ENCODE measurements at places on chromosomes 4 and X.

DNA sequence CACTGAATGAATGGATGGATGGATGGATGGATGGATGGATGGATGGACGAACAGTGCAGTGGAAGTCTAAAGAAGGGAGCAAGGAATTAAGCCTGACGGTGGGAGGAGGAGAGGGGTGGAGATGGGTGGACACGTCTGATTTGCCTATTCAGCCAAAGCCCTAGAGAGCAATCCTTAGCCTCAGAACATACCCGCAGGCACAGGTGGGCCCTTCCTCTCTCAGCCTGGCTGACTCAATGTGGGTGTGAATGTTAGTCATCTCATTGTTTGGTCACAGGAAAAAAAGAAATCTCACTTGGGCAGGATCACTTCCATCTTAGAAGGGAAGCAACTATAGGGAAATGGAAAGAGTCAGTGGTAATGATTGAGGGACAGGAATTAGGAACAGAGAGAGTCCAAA, 165.9 kb downstream of the PJA1 start:
- peak; percentile 79 for DNase-seq

- DNase-seq: no peak
Measured at GRCh38 chr4:47110546-47111132, 79.3 kb downstream of the GABRB1 start.

GRCh38 chr4:18815081-18815778, 793.7 kb upstream of the LCORL start:
- peak; percentile 19 for DNase-seq

- no peak for DNase-seq
Measured at GRCh38 chr4:7160439-7160838, 31.9 kb upstream of the SORCS2 start.

- DNase-seq: no peak
Measured at GRCh38 chr4:114343015-114343414, 255.6 kb upstream of the UGT8 start.

GRCh38 chrX:133838761-133839676, 146.4 kb downstream of the GPC3 start:
- DNase-seq: no peak

DNA sequence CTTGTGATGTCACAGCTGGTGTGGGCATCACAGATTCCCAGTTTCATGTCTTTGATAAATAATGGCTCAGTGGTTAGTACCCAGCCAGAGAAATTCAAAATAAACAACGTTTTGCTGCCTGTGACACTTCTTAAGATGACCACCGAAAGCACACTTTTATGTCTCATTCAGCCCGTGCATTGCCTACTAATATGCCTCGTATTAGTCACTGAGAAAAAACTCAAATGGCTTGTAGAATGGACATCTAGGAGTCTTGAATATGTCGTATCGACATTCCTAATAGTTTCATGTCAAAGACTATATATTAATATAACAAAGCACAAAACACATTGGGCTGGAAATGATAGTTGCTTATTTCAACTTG, 103.9 kb upstream of the FAT1 start:
- no peak for DNase-seq

DNA sequence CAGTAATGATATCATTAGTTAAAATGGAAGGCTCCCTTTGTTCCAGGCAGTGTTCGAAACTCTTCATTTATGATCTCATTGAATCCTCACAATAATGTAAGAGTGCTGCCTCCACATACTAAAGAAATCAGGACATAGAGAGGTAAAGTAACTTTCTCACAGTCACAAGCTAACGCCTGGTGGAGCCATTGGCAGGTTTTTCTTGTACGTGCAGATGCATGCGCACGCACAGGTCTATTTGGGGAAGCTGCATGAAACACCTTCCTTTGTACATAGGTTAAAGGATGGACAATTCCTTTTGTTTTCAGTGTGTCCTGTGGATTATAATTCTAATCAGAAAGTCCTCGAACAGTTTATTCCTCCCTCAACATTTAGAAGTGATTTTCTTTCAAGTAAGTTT, 176.2 kb downstream of the RAPGEF2 start:
- DNase-seq: no peak

GRCh38 chr4:151294833-151295496, 18.0 kb downstream of the PRSS48 start:
- DNase-seq: no peak

DNA sequence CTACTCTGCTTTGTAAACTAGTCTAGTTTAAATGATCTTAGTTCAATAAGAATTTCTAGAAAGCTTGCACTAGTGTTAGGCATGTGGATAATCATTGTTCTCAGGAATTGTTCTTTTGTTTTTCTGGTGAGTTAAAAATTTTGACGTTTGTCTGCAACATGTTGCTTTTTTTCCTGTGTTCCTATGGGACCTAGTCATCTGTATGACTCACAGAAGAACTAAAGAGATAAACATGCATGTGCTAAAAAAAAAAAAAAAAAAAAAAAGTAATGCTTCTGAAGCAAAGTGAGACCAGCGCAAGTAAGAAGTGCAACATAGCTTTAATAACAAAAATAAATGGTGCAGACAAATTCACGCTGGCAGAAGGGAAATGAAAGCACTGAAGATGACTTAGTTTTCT, 471.2 kb downstream of the IQCM start:
- DNase-seq: peak; percentile 42

GRCh38 chrX:6053141-6053540, 175.5 kb downstream of the NLGN4X start:
- no peak for DNase-seq

DNA sequence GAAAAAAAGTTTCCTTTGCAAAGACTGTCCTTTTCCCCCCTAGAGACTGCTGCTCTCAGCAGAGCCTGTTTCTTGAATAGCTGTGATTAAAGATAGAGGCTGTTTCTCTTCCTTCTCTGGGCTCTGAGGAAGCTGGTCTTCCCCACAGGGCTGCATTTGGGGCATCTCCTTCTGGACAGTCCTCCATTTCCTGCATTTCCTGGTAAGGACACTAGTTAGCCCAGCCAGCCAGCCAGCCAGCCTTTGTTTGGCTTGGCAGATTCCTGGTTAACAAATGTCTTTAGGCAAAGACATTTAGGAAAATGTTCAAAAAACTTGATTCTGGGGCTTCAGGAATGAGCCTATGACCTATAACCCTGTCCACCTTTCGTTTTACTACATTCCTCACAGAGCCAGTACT, 34.0 kb upstream of the PLAC1 start:
- no peak for DNase-seq

DNA sequence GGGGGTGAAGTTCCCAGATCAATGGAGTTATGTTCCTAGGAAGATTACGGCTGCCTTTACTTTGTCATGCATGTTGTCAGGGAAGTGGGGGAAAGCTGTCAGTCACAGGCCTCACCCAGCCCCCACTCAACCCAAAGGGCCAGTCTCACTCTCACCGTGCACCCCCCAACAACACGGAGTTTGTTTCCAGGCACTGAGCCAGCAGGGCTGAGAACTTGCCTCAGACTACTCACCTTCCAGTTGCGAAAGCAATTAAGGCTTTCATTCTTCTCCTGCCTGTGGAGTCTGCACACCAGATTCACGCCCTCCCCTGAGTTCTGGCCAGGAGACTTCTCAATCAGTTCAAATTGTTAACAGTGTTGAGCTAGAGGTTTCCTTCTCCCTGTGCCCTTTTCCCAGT, 114.3 kb downstream of the SH3BGRL start:
- peak; percentile 13 for DNase-seq

GRCh38 chr4:38396845-38397547, 267.0 kb upstream of the KLF3 start:
- no peak for DNase-seq

GRCh38 chrX:119617517-119618164, 11.4 kb upstream of the NKRF start:
- no peak for DNase-seq
